ENCODE measurements at places on chromosomes 16 and 17. TPM values are rescaled to one million over a fixed set of nuclear protein-coding genes. Genes with fewer than 3 reads are reported as not detected.

Gene PLEKHM1
- 117 TPM for total RNA-seq

Gene CCL22
- 1.9 TPM for total RNA-seq

Gene CRYBA1
- not detected for total RNA-seq

Gene DHX58
- total RNA-seq, result 26.8 TPM

Gene NUPR1
- 6.4 TPM for total RNA-seq

Gene CCL15
- total RNA-seq, result not detected

Gene ZNF385C
- 0.51 TPM for total RNA-seq

Gene AMZ2
- 50.8 TPM for total RNA-seq

Measured in spleen (tissue), 13 donors.